ENCODE measurements at places on chromosomes 16 and 17.

- no peak for DNase-seq
Measured at GRCh38 chr17:28573521-28573920, 2.2 kb upstream of the PIGS start.

DNA sequence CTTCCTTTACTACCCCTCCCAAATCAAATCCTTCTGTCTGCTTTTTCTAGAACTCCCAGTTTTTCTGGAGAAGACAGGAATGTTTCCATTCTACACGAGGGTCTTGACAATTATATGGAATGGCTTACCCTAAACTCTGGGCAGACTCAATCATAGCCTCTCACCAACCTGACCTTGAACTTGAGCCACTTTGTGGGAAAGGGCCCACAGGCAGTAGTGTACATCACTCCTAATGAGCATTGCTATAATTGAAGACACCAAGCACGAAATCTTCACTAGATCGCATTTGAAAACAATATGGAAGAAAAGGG, 1.6 kb upstream of the HOXB13 start:
- no peak for DNase-seq

GRCh38 chr16:1997494-1998359, 8.0 kb downstream of the SYNGR3 start:
- DNase-seq = no peak

DNA sequence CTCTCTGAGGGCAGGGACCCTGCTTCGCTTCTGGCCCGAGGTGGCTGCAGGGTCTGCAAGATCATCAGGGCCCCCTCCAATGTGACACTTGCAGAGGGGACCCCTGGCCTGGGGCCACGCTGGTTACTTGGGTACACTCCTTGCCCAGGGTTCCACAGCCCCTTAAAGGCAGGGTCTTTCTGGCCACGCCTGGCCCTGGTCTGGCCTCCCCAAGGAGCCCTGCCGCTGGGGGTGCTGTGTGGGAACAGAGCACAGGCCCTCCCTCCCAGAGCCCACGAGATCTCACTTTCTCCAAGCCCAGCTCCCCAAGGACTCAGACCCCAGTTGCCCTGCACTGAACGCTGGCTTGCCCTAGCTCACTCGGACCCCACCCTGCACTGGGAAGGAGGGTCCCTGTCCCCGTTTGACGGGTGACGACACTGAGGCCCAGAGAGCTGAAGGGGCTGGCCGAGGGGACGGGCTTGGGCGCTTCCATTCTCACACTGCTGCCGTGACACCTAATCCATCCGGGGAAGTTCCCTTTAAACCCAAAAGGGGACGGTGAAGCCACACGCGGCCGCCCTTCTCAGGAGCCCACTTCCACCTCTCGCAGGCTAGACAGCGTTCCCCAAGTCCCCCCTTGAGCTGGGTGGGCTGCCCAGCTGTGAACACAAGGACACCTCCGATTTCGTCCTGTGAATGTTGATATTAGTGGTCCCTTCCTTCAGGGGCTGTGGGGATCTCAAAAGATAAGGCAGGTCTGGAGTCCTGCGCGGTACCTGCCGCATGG, 26.9 kb upstream of the OSGIN1 start:
- no peak for DNase-seq

DNA sequence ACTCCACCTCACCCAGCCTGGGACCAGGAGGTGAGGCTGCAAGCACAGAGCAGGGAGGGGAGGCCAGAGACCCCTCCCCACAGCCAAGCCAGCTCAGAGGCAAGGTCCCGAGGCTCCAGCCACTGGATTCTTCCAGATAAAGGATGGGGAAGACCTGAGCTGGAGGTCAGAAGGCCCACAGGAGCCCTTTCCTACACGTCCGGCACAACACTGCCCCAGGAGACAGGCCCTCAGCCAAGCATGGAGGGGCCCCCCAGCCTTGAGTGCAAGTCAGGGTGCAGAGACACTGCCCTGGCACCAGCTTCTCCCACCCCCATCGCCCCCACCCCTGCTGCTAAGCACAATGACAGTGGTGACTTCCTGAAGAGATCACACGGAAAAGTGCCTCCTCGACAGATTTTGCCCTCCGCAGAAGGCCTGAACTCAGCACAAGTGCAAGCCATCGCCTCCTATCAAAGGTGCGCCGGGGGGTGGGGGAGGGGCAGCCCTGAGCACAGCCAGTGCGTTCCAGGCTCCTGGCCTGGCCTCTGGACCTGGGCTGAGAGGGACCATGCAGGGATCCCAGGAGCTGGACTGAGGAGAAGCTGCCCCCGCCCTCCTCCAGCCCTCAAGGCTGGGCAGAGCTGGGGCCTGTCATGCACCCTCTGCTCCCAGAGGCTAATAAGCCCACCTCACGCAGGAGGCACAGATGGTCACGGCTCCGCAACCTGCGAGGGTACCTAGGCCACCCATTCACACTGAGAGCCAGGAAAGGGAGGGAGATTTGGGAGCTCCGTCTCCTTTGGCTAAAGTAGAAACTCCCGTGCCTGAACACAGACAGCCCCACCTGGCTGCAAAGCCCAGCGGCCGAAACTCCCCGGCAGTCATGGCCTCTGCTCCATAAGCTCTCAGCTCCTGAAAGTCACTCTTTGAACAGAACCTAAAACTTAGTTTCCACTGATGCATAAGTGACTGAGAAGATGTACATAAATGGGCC, 2.7 kb downstream of the MAFG start:
- no peak for DNase-seq

DNA sequence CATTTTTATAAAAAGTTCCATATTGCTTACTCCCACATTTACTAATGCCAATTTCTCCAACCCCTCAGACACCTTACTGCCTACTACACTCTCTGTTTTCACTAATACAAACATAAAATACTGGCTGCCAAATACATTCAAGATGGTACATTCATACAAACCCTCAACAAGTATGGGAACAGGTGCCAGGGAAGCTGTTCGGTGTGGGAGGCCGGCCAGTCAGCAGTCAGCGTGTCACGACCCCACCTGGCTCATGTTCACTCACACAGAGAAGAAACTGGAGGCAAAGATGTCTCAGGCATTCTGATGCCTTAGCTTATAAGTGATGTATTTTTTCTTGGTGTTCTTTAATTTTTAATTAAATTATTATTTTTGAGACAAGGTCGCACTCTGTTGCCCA, 42.4 kb upstream of the TRAP1 start:
- no peak for DNase-seq

- DNase-seq = no peak
Measured at GRCh38 chr17:6191405-6192324, 121.5 kb downstream of the WSCD1 start.

- DNase-seq = no peak
Measured at GRCh38 chr16:1093284-1094123, 2.5 kb downstream of the C1QTNF8 start.

GRCh38 chr16:25817876-25818275, 126.1 kb downstream of the HS3ST4 start:
- DNase-seq = no peak

- no peak for DNase-seq
Measured at GRCh38 chr16:21156767-21157467, 1.6 kb upstream of the LDAF1 start.

DNA sequence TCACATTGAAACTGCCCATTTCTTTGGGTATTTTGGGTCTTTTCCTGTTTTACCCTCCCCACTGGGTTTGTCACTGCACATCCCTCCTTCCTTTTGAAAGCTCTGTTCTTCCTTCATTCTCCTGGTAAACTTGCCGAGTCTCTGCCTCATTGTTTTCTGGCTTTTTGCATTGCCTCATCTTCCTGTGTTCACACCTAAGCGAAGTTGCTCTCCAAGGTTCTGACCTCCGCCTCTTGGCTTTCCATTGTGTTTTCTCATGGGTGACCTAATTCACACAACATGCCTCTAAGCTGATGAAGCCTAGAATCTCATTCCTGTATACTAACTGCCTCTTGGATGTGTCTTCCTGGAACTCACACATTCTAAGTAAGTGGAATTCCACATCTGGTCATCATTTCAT, 1096.1 kb upstream of the EEF2KMT start:
- DNase-seq = no peak

- DNase-seq = no peak
Measured at GRCh38 chr16:17633181-17633951, 162.6 kb upstream of the XYLT1 start.

DNA sequence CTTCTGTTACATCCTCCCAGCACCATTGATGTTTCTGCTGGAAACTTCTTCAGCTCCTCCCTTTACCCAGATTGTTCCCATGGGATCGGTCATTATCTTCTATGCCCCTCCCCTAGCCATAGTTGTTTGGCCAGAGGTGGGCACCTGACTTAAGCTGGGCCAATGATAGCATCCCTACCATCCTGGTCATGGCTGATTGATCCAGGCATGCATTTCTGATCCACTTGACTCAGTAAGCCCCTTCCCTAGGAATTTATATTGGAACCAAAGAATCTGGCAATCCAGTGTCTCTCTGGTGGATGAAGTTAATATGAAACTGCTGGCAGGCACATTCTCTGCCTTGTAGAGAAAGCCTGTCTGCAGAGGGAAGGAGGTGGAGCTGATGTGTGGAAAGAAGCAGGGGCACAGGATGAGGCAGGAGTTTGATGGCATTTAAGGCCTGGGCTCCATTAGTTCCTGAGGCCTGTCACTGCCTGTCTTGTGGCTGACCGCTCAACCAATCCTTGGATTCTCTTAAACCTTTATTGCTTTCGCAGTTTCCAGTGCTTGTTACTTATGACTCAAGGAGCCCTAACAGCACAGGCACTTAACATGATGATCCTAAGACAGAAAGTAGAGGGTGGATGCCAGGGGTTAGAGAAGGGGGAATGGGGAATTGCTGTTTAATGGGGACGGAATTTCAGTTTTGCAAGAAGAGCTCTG, 152.4 kb downstream of the ABCC12 start:
- no peak for DNase-seq

DNA sequence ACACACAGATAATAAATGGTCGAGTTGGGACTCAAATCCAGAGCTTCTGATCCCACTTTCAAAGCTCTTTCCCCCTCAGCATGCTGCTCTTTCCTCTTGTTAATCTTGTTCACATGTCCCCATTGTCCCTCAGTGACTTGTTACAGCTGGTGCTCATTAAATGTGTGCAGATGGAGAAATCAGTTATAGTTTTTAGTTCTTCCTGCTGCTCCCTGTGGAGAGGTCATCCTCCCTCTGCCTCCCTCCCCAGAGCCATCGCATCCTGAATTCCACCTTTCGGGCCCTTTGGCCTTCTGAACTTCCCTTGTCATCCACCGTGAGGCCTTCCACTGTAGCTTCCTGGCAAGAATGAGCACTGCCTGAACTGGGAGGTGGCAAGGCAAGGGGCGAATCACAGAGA, 179.6 kb downstream of the WSCD1 start:
- DNase-seq = no peak

GRCh38 chr16:84266451-84266850, 26.6 kb upstream of the KCNG4 start:
- no peak for DNase-seq

- DNase-seq = no peak
Measured at GRCh38 chr17:79064026-79064425, 10.6 kb upstream of the ENGASE start.

DNA sequence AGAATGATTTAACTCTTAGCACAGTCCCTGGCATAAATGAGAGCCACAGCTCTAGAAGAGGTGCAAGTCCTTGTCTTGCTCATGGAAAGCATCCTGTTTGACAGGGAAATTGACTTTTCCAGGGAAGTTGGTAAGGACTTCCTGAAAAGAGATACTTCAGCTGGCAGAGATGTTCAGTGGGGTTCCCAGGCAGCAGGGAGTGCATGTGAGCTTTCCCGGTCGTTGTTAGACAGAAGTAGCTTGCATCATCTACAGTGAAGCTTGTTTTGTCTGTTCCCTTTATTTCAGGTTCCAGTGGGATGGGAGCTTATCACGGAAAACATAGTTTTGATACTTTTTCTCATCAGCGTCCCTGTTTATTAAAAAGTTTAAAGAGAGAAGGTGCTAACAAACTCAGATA, 22.9 kb downstream of the ALDH3A2 start:
- no peak for DNase-seq

- no peak for DNase-seq
Measured at GRCh38 chr17:81378941-81379511, 16.2 kb upstream of the BAHCC1 start.

DNA sequence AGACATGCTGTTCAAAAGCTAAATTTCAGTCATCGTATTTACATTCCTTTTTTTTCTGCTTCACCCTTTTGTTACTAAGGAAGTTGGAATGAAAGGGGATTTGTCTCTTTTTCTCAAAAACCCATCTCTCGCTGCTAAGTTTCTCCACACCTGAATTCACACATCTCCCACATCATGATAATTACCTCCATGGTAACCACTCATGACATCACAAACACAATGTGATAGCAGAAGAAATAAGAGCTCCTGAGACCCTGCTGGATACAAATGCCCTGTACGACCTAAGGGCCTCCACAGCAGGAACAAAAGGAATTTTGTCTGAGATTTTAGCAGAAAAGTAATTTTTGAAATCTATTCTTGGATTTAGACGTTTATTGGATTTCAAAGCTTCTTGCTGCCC, 82.6 kb upstream of the GNAO1 start:
- no peak for DNase-seq

- no peak for DNase-seq
Measured at GRCh38 chr16:72397876-72398275, 225.9 kb upstream of the PMFBP1 start.

- no peak for DNase-seq
Measured at GRCh38 chr16:68420366-68420942, 27.9 kb downstream of the SMPD3 start.

DNA sequence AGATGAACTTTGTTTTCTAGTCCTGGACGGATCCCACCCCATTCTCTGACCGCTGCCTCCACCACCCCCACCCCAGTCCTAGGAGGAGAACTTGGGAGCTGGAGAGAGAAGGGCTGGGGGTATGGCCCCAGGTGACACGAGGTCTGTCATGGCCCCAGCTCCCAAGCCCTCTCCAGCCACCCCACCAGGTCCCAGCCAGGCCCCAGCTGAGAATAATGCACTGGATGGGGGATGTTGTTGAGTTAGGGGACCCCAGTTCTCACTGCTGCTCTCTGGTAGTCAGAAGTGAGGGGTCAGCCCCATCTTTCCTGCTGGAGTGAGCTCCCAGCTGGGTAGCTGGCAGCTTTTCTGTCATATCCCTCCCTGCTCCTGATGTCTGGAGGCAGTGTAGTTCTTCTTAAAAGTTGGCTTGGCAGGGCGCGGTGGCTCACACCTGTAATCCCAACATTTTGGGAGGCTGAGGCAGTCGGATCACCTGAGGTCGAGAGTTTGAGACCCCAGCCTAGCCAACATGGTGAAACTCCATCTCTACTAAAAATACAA, 4.6 kb upstream of the COL1A1 start:
- DNase-seq = no peak
